ACHN (cell line): ENCODE measurements at places on chromosomes 7 and 10.

DNA sequence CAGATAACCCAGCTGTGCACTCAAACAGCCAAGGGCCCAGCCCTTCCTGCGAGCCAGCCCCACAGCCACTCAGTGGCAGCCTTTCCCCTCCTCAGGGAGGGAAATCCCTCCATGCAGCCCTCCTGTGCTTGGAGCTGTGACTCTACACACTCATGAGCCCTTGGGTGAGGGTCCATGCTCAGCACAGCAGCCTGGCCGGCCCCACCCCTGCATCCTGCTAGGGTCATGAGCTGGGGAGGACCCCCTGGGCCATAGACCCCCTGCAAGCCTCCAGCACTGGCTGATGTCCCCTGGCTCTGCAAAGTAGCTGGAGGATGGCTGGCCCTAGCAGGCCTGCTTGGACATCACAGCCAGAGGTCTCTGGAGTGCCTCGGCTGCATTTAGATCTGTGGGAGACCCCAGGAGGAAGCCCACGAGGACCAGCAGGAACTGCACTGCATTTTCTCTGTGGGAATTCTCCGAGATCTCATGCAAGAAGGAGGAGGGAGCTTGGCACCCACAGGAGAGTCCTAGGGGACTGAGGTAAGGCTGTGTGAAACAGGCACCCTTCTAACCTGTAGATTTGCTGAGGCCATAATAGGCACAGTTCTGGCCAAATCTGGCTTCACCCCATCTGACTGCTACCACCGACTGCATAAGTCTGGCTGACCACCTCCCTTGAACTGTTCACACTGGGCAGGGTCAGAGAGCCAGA, 17.4 kb downstream of the TMEM273 start:
- no peak for DNase-seq

GRCh38 chr10:124037784-124038183, 55.6 kb downstream of the CHST15 start:
- no peak for DNase-seq

DNA sequence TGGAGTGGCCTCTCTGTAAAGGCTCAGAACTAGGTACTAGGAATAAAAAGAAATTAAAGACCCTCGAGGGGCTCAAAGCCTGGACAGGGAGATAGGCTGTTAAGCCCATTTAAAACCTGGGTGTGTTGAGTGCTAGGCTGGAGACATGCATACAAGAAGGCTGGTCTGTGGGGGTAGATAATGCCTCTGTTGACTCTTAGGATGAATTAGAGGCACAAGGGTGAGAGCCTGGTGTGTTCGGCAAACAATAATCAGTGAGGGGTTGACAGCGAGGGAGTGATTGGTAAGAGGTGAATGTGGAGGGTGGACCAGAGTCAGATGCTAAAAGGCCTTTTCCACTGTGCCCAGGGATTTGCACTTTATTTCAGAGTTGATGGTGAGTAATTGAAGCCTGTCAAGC, 12.7 kb downstream of the GSTO2 start:
- no peak for DNase-seq

- no peak for DNase-seq
These were observed 13.9 kb upstream of the FBXW4 start for GRCh38 chr10:101708870-101709269.

- no peak for DNase-seq
These were observed 60.7 kb downstream of the LHPP start for GRCh38 chr10:124522131-124522932.

GRCh38 chr7:143300959-143301935, 13.1 kb downstream of the CASP2 start:
- no peak for DNase-seq
